Stimulated activated CD8-positive, alpha-beta memory T cell treated with anti-CD3 and anti-CD28 coated beads, Interleukin-7, amount 100 ng/mL, for 1 hour (primary cell): ENCODE measurements at places on chromosomes 6 and 20.

DNA sequence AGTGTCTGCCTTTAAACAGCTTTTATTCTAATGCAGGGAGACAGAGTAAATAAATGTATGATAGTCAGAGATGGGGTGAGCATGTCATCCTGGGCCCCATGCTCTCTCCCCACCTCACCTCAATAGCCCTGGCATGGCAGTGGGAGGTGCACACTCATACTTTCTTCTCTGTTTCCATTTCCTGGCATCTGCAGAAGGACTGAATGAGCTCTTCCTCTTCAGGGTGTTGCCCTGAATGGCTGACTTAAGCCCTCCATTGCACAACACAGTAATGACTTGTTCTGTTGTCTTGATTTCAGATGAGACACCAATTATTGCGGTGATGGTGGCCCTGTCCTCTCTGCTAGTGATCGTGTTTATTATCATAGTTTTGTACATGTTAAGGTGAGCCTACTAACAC, 57.0 kb upstream of the GNRH2 start:
- no peak for DNase-seq

DNA sequence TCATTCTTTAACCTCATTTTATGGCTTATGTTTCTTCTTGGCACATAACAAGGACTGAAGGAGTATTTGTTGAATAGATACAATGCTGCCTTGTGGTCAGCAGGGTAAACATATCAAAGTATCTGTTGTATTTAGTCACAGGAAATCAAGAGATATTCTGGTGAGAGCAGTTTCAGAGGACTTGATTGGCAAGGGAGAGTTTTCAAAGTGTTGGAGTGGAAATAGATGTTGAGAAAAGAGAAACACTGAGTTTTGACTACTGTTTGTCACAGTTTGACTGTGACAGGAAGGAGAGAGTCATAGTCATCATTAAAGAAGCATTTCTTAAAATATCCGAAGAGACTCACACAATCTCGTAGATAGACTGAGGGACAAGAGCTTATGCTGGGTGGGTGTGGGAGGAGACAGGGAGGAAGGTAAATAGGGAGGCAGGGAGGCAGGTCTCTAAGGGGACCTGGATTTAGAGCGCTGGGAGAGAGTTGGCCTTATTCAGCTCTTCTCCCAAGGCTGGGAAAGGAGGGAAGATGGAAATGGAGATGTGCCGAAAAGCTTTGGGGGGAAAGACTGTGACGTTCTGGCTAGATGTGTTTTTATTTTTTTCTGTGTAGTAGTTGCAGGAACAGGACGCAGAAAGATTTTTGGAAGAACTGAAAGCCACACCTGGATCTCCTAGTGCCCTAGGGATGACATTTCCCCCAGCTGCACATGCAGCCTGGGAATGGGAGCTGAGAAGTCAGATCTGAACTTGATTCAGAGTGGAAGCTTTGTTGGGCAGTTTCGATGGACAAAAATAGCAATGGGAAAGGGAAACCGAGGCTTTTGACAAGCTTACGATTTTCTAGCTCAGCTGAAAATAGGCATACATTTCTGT, 65.0 kb upstream of the IFNGR1 start:
- DNase-seq, result no peak

DNA sequence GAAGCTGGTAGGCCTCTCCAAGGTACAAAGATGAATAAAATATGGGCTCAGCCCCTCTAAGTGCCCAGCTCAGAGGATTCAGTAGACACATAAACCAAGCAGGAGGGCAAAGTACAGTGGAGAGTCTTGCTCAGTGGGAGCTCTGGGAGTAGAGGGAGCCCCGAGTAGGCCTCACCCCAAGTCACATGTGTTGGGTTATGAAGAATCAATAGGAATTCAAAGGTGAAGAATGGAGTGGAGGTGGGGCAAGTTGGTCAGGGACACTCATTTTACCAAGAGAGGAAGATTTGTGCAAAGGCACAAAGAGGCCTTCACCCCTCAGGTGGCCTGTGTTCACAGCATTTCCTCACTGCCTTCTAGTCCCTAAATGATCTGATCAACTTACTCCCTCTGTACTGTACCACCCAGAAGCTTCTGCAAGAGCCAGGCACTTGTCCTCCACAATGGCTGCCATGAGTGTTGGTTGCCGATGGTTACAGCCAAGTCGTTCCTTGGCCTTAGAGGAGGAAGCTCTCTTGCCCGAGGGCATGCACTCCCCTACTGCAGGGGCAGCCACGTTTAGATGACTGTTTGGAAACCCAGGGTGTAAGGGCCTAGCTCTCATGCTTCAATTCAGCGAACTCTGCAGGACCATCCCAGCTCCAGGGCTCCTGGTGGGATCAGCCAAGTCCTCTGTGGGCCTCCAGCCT, 6.7 kb upstream of the CDKN1A start:
- DNase-seq, result no peak

GRCh38 chr6:12941422-12941821, 224.9 kb downstream of the PHACTR1 start:
- DNase-seq, result no peak

- no peak for DNase-seq
Observed at GRCh38 chr6:146191612-146192011, 162.8 kb downstream of the GRM1 start.

GRCh38 chr6:111011360-111012142, 29.7 kb downstream of the RPF2 start:
- no peak for DNase-seq

DNA sequence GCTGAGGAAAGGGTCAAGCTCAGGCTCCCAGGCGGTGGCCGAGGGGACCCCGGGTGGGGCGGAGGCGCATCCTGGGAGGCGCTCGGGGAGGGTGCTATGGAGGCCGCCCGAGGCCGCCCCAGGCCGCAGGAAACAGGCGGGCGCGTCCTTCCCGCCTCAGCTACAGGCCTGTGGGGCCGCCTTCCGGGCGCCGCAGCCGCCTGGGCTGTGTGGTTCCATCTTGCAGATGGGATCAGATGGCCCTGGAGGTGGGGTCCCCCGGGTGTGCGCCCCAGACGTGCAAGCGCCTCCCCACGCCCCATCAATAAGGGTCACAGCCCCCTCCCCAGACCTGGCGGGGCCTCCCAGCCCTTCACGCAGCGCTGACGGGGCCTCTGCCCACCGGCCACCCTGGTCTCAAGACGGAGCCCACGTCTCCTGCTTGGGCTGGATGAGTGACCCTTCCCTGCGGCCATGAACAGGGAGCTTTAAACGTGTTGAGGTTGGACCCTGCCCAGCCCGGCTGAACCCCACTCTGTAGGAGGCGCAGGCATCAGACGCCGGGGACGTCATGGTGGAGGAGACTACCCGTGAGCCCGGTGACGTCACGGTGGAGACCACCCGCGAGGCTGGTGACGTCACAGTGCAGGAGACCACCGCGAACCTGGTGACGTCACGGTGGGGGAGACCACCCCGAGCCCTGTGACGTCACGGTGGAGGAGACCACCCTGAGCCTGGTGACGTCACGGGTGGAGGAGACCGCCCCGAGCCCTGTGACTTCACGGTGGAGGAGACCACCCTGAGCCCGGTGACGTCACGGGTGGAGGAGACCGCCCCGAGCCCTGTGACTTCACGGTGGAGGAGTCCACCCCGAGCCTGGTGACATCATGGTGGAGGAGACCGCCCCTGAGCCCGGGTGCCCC, 267.0 kb downstream of the DLL1 start:
- DNase-seq, result no peak

DNA sequence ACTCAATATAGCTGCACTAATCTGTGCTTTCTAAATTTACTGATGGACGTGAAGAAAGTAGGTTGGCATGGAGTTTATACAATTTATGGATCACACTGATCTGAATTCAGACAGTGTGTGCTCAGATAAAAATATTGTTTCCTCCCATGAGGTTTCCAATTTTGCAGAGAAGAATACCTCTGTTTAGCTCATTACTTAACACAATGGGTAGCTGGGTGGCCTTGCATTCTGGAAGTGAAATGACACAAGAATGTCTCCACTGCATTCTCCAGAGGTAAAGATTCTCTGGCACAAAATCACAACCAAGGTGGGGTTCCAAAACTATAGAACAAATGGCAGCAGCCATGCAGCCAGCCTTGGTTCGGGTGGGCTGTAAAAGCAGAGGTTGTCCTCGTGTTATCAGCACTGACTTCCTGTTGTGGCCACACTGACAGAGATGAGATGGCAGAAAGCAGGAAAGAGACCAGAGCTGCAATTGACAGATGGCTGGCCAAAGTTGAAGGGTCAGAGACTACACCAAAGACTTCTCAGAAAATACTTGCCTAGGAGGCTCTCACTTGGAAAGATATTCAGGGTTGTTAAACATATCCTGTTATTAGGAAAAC, 50.2 kb downstream of the HDAC2 start:
- no peak for DNase-seq

GRCh38 chr6:94645191-94645590, 932.1 kb upstream of the MANEA start:
- no peak for DNase-seq

- no peak for DNase-seq
Observed at GRCh38 chr6:89140347-89141156, 5.3 kb upstream of the PM20D2 start.

- no peak for DNase-seq
Observed at GRCh38 chr20:40493071-40493470, 196.0 kb downstream of the MAFB start.

DNA sequence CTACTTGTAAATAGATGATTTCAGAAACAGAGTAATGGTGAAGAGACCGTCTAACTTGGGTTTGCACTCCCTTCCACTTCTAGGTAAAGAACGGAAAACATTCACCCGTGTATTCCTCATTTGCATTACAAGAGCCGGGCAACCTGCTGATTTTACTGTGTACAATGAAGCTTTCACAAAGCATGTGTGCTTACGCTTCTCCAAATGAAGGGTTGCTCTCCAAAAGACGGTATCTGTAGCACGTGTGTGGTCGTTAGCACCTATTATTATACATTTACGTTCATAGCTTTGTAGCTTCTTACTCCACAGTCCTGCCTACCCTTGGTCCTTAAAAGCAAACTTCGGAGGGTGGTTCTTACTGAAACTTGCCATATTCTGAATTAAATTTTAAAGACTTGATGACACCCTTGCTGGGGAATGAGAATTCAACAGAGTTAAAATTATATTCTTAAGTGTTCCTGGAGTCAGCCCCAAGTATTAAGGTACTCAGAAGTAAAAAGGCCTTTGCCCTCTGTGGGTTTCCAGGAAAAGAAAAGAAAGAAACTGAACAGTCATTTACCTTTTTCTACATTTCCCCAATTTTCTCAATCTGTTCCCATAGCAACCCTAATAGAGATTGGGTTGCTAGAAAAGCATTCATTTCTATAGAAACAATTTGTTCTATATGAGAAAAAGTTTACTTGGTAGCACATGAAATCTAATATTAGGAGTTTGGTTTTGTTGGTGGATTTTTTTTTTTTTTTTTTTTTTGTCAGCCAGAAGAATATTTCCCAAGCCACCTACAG, 61.9 kb upstream of the KCNG1 start:
- no peak for DNase-seq

GRCh38 chr6:167706313-167707109, 120.2 kb upstream of the AFDN start:
- DNase-seq, result peak; percentile 23

DNA sequence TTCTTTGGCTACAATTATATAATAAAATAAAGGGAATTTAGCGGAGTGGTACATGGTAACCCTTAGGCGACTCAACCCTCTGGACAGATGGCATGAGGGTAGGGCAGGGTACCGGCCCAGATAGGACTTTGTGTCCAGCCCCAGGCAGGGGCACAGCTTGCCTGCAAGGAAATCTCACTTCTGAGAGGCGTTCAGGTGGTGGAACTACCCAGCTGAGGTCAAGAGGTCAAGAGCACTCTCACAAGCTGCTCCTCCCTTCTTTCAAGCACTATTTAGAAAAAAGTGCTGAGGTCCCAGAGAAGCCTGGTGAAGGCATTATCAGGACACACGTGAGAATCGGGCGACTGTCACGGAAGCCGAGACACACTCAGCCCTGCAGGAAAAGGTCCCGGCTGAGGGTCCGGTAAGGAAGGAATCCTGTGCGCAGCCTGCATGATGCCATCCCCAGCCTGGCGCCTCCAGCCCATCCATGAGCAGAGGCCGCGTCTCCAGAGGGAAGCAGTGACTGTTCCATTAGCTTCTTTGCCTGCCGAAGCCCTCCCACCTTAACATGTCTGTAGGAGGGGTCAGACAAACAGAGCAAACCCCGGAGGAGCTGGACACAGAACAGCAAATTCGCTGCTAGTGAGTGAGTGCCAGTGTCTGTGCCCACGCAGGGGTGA, 54.8 kb downstream of the WDR27 start:
- no peak for DNase-seq

- no peak for DNase-seq
Observed at GRCh38 chr6:82144007-82144851, 103.3 kb downstream of the IBTK start.

DNA sequence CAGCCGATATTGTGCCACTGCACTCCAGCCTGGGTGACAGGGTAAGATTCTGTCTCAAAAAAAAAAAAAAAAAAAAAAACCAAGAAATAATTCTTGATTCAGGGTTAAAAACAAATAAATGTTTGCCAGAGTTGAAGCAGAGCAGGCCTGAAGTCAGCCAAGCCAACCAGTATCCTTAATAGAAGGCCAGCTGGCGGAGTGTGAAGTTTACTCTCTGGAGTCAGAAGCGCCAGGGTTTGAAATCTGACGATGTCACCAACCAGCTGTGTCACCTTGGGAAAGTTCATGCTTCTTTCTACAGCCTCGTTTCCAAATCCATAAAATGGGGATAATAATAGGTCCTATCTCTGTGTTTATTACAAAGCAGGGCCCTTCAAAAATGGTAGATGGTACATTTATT, 73.0 kb upstream of the ENPP5 start:
- no peak for DNase-seq

- DNase-seq, result no peak
Observed at GRCh38 chr6:147201885-147202515, 2.2 kb upstream of the STXBP5 start.

DNA sequence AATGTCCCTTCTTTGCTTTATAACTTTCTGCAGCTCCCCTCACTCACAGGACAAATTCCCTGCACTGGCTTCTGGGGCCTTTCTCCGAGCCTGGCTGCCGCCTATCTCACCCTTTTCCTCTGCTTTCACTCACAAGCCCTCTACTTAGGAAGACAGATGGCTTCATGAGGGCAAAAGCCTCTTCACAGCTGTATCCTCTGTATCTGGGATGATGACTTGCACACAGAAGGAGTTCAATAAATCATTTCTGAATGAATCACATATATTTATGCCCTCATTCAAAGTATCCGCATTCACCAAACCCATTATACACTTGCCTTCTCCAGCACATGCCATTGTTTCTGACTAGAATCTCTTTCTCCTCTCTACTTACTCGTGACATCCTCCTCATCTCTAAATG, 159.0 kb upstream of the RIPOR2 start:
- DNase-seq, result no peak

DNA sequence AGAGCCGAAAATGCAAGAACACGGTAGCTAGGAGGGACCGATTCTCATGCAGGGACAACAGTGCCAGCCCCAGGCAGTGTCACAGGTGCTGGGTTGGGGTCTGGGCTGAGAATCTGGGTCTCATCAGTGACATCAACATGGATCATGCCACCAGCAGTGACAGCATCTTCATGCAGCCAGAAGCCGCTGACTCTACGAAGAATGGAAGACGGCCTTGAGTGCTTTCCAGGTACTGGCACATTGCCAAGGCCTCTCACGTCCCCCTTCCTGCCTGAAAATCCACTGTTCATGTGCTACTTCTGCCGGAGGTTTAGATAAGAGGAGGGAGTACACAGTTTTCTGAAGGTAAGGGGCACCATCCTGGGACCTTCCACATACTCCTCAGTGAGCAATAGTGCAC, 141.1 kb upstream of the FOXQ1 start:
- DNase-seq, result no peak
